ENCODE measurements at places on chromosomes 5 and 9.

DNA sequence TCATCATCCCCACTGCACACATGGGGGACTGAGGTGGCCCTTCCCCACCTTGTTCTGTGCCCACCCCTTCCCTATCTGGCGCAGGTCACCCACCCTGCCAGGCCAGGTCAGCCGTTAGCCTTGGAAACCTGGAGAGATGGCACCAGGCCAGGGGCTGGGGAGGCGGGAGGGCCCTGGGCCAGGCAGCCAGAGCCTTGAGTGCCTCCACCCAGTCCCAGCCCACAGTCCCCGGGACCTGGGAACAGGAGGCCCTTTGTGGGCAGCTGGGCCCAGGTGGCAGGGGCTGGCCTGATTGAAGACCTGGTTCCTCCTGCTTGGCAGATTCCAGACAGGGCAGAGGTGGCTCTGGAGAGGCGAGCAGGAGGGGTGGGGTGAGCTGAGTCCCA, 70.6 kb downstream of the LRSAM1 start:
- DNase-seq = no peak

DNA sequence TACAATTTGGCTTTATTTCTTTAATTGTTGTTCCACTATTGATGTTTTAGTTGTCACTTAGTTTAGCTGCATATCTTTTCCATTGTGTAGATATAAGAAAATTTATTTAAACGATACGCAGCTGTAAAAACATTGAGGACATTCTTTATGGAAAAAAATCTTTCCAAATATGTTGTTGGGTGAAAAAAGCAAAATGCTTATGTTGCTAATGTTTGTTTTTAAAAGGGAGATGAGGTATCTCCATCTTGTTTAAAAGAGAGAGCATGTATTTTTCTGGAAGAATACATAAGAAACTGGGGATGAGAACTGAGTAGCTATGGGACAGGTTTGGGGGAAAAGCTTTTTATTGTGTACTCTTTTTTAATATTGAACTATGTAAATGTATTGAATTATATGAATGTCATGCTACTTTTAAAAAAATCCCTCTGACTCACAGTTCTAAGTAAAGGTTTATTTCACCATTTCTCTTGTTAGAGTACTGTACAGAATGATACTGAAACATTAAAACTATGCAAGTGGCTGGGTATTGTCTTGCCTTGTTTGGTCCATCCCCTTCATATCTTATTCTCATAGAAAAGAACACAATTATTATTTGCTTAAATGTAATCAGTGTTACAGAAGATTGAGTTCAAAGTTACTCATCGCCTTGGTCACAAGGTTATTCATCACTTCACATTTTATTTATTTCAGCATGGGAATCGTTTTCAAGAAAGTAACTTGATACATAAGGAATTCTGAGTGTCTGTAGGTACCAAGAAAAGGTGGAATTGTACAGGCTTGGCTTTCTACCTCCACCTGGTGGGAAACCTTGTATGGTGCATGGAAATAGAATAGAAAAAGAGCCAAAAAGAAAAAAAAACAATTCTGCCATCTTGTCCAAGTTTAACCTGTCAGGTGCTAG, 85.8 kb downstream of the RIC1 start:
- peak; percentile 62 for DNase-seq

GRCh38 chr9:8534828-8535227, 735.2 kb upstream of the DMAC1 start:
- DNase-seq = no peak

DNA sequence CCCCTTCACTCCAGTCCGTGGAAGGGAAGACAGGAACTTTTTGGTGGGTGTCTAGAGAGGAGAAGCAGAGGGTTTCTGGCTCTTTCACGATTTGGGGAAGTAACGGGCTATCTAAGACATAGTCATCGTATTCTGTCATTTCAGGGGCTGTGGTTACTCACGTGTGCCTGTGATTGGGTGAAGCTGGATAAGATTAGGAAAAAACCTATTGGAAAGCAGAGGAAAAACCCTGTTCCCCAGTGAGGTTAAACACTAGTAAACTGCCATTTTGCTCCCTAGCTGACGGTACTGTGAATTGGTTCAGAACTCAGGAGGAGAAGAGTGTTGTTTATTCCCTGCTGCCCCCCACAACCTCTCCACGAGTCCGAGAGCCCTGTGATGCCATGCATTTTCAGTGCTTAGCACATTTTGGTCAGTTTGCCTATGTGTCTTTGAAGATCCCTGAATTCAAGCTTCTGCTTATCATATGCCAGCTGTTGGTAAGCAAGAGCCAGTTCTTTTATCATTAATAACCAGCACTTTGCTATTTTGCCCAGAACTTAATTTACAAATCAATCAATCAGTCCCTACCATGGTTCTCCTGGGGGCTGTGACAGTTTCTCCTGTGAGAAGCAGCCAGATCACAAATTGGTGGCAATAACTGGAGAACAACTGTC, 45.1 kb upstream of the ROR2 start:
- DNase-seq = peak; percentile 58

- peak; percentile 42 for DNase-seq
Measured at GRCh38 chr5:91189480-91190313, 193.4 kb downstream of the ARRDC3 start.

- DNase-seq = no peak
Measured at GRCh38 chr5:173866858-173867679, 21.1 kb upstream of the CPEB4 start.

DNA sequence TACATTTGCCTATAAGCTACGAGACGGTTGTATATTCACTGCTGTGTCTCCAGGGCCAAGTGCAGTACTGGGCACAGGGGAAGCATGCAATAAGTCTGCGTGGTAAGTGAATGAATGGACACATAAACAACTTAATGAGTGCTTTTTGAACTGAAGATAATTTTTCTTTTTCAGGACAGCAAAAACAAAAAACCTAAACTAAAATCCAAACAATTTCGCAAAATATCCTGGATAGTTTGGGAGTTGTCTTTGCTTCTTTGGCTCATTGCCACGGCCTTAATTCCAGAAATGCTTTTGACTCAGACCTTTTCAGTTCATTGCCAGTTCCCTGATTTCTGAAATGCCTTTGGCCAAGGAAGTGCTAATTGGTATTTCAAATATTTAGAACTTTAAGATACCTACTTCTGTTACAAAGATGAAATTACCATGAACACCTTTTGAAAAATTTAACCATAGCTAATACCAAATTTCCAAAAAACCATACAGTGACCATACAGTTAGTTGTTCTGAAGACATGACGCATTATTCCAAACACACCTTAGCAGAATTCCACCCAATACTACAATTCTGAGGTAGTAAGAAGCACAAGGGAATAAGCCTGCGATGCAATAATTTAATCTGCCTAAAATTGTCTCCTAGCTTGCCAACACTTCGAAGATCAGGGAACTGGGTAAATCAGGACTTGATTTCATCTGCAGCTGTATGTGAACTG, 42.8 kb downstream of the TEK start:
- peak; percentile 55 for DNase-seq

DNA sequence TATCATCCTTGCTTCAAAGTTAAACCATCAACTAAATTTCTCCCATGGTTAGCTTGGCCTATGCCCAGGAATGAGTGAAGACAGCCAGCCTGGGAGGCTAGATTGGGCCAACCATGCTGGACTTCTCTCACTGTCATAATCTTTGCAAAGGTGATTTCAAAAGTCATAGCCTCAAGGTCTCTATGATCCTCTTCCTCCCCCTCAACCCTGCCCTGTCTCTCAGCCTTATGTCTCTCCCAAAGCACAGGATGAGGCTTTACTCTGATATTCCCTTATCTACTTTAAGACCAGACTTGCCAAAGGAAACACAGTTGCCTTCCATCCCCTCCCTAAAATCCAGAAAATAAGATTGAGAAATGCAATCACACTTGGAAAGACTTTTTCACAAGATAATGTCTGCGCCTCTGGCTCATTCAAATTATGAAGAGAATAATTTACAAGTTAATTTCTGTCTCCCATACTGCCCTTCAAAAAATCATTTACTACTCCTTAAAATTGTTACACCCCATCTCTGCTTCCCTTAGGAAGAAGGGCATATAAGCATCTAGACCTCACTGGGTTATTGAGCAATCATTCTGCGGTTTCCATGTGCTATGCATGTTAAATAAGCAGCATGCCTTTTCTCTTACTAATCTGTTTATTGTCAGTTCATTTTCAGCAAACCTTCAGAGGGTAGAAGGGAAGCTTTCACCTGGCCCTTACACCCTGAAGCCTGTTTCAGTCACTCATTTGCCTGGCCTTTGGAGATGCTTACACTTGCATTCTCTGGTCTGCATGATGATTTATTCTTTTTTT, 113.8 kb upstream of the ANKRD55 start:
- DNase-seq = peak; percentile 79

DNA sequence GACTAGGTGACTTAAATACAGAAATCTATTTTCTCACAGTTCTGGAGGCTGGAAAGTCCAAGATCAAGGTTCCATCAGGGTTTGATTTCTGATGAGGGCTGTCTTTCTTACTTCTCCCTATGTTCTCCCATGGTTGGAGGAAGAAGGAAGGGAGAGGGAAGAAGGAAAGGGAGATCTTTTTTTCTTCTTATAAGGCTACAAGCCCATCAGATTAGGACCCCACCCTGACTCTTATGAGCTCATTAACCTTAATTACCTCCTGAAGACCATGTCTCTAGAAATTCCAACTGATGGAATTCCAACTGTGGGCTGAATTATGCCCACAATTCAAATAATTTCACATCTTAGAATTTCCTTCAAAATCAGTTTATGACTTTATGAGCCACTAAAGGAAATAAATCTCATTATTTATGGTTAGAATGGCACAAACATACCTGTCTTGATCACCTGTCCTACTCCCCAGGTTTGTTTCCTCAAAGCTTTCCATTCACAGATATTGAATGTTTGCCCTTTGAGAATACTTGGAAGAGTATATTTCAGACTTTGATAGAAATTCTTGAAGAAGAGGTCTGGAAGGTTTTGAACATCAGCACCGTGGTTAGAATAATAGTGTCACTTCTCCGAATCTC, 7.6 kb downstream of the PPWD1 start:
- no peak for DNase-seq

- peak; percentile 24 for DNase-seq
Measured at GRCh38 chr5:171269717-171270116, 39.3 kb upstream of the TLX3 start.

- no peak for DNase-seq
Measured at GRCh38 chr9:4822057-4822456, 29.3 kb downstream of the RCL1 start.

DNA sequence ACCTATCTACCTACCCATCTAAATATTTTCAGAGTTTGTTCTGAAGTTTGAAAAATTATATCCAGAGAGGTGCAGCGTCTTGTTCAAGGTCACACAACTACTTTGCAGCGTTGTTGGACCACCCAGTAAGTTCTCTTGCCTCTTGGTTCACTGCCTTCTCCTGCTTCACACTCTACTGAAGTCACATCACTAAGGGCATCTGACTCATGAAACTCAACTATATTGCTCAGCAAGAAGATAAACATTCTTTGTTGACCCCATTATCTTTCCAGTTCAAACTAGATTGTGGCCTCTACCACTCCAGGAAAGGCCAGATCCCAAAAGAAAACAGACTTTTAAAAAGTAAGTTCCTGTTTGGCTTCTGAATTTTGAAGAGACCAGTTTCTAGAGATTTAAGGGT, 326.9 kb downstream of the SLIT3 start:
- no peak for DNase-seq

DNA sequence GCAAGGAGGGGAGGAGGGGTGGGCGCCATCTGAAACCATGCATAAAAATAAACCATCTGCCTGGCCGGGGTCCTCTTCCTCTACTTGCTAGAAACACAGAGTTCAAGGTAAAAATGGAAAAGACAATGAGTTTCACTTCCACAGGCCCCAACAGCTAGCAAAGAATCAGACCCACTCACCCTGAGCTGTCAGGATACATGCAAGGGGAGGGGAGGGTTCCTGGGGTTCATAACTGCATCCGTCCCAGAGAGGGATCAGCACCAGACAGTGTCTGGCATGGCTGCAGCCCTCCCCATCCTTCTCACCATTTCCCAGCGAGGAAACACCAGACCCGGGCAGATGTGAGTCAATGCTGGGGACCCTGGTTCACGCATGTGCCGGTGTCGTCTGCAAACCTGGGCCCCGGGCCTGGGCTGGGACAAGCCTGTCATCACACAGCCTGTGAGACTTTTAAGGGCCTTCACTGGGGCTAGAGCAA, 55.4 kb downstream of the SEMA4D start:
- DNase-seq = no peak

- DNase-seq = no peak
Measured at GRCh38 chr9:114416290-114416689, 28.5 kb upstream of the AKNA start.

- no peak for DNase-seq
Measured at GRCh38 chr5:173741729-173742431, 125.4 kb upstream of the BOD1 start.

GRCh38 chr9:91933556-91934352, 16.3 kb downstream of the ROR2 start:
- DNase-seq = no peak

GRCh38 chr9:132239999-132240840, 78.4 kb downstream of the NTNG2 start:
- DNase-seq = no peak

GRCh38 chr9:133275105-133276000, at the start of gene ABO:
Gene ABO, minus strand, starts transcription at chr9:133275201.
- peak; percentile 40 for DNase-seq

DNA sequence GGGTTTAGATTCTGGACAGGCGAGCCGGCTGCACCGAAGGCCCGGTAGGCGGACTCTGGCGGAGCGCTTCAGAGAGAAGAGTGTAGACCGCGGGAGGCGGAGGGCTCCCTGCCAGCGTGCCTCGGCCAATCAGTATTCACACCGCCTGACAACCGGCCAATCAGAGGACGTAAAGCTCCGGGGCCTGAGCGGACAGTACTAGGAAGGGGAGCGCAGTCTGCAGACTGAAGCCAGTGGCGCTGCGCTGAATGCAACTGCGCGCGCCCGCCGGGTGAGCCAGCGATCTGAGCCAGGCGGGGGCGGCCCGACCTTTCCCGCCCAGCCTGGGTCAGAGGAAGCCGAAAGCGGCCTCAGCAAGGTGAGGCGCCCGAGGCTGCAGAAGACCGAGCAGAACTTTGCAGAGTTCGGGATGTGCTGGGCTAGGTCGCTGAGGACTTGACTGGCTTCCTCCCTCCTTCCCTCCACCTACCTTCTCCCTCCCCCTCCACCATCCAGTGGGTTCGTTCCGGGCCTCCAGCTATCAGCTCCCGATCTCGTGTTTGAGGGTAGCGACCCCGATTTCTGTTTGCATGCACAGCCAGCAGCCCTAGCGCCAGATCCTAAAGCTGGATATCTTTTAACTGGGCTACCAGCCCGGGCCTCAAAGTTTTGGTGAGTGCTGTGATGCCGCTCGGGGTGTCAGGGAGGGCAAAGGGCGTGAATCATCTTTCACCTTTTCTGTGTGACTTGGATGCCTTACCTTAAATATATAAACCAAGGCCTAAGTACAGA, at the start of gene DMRT2:
TSS of gene DMRT2 (plus strand) at position 233 of the 771 bp plus-strand sequence. CDS start 1,257 bp downstream, outside the sequence.
- DNase-seq = peak; percentile 98

DNA sequence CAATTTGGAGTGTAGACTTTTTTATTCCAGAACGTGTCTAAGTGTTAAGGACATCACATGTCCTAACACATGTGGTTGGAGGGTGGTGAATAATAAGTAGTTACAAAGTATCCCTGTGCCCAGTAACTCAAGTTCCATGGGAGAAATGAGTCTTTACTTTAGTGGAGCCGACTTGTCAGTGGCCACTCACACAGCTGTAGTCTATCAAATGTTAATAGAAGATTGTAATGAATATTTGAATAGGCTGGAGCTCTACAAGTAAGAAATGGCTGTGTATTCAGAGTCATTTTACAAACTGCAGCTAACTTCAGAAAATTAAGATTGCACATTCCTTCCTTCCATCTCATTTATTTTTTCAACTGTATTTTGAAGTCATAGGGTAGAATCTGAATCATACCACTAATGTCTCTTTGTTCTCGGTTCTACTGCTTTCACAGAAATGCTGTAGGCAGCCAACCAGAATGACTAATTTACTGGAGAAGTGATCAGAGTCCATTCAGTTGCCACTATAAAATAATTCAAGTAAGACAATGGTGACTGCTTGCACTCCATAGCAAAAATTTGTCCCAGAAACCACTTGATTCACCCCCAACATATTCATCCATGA, 394.8 kb downstream of the NR2F1-AS1 start:
- no peak for DNase-seq
